ENCODE measurements at places on chromosomes 11 and 22.

DNA sequence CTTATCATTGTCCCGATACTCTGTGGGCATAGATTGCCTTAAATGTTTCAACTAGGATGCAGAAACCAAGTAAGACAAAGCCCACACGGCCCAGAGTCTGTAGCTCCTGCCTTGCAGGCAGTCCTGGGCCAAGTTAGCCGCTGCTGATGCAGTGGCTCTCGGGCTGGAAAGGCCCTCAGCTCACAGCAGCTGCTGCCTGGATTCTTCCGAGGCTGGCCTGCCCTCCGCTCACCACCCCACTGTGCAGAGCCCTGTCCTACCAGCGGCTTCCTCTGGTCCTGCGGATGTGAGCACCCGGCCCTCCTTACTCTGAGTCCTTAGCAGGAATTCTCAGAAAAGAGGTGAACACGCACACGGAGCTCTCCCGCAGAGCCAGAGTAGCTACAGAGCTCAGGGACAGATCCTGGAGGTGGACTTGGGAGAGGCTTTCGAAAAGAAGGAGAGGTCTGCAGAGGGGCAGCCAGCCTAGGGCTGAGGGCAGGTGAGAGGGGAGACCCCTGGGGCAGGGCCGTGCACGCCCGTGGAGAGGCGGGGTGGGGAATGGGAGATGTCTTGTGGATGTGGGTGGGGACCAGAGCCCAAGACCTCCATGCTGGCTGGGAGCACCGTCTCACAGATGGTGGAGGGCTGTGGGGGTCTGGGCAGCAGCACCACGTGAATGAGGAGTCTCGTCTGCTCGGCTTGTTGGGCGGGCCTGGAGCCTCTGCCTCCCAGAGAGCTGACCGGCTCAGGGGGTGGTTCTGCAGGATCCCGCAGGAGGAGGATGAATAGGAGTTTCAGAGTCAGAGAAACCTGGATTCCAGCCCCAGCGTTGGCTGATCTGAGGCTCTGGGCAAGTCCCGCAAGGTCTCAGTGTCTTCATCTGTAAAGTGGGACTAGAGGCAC lies 117.4 kb upstream of the B3GAT1 start:
- no peak for DNase-seq

- no peak for DNase-seq
Observed at GRCh38 chr11:71145988-71146824, 106.2 kb downstream of the SHANK2 start.

DNA sequence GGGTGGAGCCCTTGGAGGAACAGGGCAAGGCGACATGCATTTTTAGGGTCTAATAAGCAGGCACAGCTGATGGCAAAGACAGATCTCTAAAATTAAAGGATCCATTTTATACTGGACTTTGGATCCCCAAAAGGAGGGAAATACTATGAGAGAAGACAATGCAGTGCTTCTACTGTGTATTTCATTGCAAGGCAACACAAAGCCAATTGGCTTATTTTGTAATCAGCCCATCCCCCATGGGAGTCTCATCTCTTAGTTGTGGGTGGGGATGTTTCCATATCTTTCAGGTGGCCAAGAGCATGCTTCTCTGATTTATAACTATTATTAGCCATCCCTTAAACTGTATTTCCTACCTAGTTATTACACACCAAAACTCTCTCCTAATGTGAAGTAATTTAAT lies 18.5 kb upstream of the EI24 start:
- DNase-seq: no peak

DNA sequence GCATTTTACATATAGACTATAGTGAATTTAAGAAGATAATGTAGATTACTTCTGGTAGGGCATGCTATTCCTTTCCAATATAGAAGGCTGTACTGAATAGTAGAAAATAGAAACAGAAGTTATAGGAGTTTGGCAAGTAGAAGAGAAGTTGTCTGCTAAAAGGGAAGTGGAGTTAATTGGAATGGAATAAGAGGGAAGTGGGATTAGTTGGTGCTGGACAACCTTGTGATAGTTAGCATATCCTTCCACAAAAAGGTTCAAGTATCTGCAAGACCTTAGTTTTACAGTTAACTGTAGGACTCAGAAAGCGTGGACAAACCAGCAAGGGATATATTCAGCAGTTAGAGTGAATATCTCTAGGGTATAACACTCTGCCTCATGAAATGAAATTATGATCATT lies 185.5 kb downstream of the SWAP70 start:
- DNase-seq: no peak

DNA sequence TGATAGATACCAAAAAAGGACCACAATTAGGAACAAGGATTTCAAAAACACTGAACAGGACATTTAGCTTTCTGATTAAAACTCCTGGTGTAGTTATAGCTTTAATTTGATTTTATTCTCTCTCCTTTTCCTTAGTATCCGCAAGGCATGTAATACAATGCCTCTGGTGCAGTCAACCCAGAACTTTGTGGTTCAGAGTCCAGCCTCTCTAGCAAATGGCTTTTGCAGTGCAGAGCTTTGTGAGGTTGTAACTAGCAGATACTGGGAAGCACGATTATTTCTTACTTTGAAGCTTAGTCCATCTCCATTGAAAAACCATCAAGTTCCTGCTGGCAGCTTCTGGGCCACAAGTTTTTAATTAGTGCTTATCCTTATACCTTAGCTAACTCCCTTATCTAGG lies 79.8 kb downstream of the GRIA4 start:
- no peak for DNase-seq

Data from stimulated activated CD8-positive, alpha-beta memory T cell treated with anti-CD3 and anti-CD28 coated beads, Interleukin-12 subunit alpha, Interleukin-12 subunit beta, amount 100 ng/mL, for 4 hours (primary cell).